ENCODE measurements at places on chromosomes 12 and 14.

DNA sequence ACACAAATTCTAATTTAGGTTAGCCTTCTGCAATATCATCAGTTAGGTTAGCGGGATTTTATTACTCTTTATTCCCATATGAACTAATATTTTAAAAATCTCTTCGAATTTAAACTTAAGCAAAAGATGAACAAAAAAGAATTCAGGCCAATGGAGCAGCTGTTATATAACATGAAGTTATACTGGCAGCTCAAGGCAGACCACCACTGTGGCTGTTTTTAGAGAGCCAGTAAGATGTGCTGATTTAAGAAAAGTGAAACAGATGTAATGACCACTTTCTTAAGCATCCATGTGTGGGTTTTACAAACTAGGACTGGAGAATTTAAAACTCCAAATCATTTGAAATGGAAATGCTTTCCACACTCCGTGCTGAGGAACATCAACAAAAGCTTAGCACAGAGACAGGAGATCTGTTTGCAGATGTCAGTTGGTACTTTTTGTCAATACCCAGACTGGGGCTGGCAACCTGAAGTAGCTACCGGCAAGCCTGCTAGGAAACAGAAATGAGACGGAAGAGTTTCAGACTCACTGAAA, 164.9 kb downstream of the TTC7B start:
- no peak for DNase-seq

DNA sequence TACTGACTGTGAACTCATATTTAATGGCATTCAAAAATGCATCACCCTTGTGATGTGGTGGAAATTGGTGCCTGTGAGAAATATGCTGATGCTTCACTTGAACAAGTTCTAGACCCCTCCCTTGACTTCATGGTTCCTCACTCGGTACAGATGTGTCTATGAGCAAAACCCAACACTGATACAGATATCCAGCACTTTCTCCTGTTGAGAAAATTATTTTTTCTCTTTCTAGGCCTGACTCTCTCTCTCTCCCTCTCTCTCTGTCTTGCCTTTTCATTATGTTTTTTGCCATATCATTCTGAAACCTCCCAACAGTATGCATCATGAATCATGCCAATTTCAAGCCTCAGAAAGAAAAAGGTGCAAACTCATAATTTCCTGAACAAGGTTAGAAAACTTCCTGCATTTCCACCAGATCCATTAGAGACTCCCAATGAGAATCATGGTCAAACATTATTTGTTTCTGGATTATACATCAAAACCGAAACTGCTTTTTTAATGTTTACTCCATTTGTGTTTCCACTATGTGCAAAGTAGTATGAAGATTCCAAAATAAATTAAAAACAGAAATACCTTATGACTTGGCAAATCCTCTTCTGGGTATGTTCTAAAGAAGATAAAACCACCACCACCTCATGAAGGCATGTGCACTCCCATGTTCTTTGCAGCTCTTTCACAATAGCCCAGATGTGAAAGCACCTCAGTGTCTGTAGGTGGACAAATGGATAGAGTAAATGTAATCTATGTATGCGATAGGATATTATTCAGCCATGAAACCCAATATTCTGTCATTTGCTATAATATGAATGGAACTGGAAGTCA, 543.6 kb downstream of the TMEM121 start:
- DNase-seq, result no peak

- no peak for DNase-seq
These were observed 13.8 kb downstream of the BICD1 start for GRCh38 chr12:32120419-32120818.

- no peak for DNase-seq
These were observed 19.1 kb downstream of the BBS10 start for GRCh38 chr12:76329159-76329558.

DNA sequence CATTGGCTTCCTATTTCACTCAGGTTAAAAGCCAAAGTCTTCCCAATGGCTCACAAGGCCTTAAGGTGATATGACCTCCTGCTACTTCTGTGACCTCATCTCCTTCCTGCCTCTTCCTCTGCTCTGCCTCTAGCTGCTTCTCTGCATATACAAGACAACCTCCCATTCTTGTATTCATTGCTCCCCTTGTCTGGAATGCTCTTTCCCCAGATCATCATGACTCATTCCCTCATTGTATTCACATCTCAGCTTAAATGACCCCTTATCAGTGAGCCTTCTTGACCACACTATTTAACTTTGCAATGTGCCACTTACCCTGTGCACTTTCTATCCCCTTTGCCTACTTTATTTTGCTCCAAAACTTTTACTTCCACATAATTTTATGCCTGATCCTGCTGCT, 90.2 kb downstream of the PPP1R12A start:
- no peak for DNase-seq

DNA sequence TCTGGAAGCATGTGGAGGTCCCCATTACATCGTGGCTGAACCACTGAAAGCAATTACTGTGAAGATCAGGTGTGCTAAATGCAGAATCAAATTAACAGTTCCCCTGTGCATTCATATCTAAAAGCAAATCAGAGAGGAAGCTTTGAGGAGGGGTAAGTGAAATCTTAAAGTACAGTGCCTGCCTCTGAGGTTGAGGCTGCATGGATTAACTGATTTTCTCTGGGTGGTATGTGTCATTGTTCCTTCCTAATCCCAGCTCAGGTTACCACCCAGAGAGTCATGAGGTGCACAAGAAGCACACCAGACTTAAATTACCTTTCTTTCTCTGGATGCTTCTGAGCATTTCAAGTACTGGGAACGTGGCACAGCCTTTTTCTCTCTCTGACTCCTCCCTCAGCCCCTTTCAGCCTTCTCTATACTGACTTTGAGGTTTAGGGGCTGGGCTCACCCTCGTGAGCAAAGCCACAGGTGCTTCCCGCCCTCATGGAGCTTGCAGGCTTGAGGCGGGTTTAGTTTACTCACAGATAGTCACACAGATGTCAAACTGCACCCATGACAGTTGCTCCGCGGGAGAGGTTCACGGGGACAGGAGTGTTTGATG, 237.6 kb upstream of the CRY1 start:
- no peak for DNase-seq

DNA sequence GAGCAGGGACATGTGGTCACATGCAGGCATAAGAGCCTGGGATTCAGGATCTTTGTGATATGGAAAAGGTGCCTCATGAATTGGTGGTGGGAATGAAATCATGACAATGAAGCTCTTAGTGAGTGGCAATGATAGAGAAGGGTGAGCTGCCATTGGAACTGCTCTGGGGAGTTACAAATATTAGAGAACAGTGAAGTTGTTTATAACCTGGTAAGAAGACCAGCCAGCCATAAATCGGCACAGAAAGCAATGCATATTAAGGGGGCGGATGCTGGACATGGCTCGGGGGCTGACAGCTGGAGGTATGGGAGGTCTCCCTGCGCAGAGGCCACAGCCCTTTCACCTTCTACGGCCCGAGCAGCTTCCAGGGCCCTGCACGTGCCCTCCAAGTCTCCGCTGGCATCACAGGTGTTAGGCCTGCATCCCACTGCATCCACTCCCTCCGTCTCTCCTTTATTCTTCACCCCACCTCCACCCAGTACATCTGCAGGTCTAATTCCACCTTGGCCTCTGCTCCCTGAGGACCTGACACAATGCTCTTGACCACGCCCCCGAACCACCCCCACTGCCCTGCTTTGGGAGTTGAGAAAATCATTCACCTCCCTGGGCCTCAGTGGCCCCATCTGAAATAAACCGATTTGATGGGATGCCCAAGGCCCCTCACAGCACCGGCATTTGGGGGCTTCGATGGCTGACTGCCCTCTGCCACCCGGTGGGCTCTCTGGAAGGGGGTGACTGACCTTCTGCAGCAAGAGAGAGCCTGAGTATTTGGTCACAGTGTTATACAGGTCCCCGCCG, 4.1 kb downstream of the CACNA2D4 start:
- peak; percentile 4 for DNase-seq

- no peak for DNase-seq
These were observed 90.3 kb downstream of the CRADD start for GRCh38 chr12:93767524-93767863.

GRCh38 chr12:67441736-67442346, 172.7 kb downstream of the CAND1 start:
- DNase-seq, result peak; percentile 76

GRCh38 chr12:89020689-89021088, 331.6 kb downstream of the DUSP6 start:
- no peak for DNase-seq

DNA sequence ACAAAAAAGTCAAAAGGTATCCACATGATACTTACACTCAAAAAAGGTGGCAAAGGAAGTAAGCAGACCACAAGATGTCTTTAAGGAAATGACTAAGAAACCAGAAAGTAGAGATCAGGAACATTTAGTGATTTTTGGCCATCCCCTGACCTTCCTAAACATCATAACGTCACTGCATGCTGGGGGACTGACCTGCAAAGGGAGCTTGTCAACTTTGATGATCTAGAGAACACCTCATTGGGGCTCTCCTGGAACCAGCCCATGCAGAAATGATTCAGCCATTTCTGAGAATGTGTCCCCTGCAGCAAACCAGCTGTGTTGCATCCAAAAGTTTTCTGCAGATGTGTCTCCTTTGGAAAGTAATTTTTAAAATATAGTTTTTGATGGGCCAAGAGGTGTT, 152.2 kb upstream of the RASSF8 start:
- DNase-seq, result no peak

DNA sequence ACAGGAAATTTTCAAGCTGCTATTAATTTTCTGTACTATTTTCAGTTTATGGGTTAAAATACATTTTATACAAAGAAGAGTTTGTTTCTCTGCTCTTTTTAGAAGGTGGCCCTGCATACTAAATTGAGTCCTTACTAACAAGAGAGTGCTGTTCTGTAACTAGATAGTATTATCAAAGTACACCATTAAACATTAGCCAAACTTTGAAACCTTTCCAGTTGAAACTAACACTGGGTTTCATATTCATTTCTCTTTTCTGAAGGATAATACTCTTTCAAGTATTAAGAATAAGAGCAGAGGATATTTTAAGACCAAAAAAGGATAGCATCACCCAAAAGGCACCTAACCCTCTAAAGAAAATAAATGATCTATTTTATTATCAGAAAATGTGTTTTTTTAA, 47.2 kb downstream of the PEBP1 start:
- no peak for DNase-seq

DNA sequence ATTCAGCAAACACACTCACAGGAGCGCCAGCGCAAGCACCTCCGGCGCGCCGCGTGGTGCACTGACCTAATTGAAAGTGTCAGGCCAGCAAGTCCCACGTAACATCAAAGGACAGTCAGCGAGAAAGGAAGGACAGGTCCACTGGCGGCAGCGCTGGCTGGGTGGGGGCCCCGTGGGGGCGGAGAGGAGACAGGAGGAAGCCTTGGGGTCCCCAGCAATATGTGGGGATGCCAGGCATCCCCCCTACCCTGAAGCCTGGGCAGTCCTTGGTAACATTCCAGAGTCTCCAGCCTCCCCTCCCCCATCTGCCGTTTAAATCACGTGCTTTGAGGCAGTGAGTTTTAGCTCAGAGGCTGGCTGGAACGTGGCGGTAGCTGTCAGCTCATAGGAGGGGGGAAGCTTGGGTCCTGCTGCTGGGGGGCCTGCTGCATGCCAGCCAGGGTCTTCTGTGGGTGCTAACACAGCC, 159.2 kb downstream of the CALM1 start:
- DNase-seq, result no peak

- no peak for DNase-seq
These were observed 132.1 kb downstream of the ANKS1B start for GRCh38 chr12:99852666-99853065.

- no peak for DNase-seq
These were observed 871 bp upstream of the KRT83 start for GRCh38 chr12:52322069-52322468.

DNA sequence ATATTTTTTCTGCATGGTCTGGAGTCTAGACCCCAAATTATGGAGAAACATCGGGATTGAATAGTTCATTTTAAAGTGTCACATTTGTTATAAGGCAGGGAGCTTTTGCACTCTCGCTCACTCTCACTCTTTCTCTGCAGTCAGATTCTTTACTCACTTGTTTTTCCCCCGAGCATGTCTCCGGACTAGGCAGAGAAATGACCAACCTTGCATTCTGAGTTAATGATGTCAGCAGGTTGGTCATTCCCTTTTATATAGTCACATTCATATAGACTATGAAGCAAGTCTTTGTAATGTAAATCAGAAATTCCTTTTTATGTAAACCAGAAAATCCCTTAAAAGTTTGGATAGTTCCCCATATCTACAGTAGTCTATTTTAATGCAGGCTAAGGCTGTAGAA, 4.1 kb downstream of the C12orf75 start:
- DNase-seq, result no peak

DNA sequence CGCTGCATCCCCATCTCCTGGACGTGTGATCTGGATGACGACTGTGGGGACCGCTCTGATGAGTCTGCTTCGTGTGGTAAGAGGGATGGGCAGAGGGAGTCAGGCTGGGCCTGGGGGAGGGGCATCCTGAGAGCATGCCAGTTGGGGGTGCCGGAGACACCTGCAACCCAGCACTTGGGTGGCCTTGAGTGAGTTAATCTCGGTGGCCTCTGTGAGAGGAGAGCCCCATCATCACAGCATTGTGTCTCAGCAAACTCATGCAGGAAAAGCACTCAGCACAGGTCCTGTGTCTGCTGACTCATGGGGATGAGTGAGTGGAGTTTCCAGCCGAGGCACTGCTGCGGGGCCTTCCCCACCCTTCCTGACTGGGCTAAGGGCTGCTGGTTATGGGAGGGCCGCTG, 19.6 kb upstream of the LRP1-AS start:
- no peak for DNase-seq

GRCh38 chr12:93223440-93224426, 154.0 kb upstream of the NUDT4 start:
- no peak for DNase-seq

DNA sequence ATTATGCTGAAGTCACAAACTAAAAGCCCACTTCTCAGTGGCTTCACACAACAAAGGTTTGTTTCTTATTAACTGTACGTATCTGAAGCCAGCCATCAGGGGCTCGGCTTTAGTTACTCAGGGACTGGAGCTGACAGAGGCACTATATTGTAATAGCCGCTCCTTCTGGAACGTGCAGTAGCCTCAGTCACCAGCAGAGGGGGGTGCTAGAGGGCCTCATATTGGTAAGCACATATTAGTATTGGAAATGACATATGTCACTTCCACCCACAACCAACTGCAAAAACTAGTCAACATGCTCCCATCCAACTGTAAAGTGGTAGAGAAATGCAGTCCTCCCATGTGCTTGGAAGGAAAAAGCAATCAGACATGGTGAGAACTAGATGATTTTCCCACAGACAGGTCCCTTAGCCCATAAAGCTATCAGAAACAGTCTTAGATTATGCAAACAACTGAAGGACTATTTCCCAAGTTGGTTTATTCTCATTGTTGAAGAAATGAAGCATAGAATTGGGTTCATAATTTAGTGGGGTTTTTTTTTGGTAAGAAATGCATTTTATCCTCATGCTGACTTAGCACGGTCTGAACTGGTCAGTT, 183.6 kb upstream of the G2E3 start:
- DNase-seq, result no peak

DNA sequence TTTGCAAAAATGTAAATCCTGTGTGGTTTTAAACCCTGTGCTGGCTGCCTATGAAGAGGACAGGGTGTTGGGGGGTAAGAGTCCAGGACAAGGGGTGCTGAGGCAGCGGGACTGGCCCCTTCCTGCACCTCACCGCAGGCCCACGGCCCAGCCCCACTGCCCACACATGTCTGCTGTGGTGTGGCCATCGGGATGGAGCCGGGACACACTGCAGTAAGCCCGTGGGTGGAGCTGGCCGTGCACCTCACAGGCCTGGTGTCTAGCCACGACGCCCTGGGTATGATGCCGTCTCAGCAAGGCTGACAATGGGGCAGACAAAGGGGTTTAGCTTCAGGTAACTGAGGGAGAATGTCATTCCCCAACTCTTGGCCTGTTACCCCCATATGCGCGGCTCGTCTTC, 19.6 kb downstream of the AMN start:
- no peak for DNase-seq

- no peak for DNase-seq
These were observed 268.8 kb downstream of the TTC8 start for GRCh38 chr14:89093083-89093730.

Data from left hindlimb (tissue), 1 donor.